ENCODE measurements at places on chromosomes 7 and 10.

GRCh38 chr10:73039635-73040034, 57.0 kb downstream of the P4HA1 start:
- no peak for DNase-seq

GRCh38 chr7:44727158-44727936, 21.3 kb upstream of the ZMIZ2 start:
- no peak for DNase-seq

DNA sequence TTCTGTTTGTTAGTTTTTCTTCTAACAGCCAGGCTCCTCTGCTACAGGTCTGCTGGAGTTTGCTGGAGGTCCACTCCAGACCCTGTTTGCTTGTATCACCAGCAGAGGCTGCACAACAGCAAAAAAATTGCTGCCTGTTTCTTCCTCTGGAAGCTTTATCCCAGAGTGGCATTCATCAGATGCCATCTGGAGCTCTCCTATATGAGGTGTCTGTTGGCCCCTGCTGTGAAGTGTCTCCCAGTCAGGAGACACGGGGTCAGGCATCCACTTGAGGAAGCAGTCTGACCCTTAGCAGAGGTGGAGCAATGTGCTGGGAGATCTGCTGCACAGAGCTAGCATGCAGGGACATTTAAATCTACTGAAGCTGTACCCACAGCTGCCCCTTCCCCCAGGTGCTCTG, 26.7 kb upstream of the CROT start:
- no peak for DNase-seq

DNA sequence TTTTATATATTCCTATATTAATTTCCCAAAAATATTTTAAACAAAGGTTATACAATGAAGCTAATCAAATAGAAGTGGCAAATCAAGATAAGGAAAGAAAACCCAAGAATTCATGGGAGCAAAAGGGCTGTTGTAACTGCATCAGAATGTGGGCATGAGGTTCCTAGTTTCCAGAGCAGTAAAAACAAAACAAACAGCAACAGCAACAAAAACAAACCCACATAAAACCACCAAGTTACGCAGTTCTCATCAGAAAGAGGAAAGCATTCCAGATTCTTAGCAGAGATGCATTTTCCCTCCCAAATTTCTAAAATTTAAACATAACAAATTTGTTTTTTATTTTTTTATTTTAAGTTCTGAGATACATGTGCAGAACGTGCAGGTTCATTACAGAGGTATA, 34.8 kb upstream of the MSMB start:
- no peak for DNase-seq

DNA sequence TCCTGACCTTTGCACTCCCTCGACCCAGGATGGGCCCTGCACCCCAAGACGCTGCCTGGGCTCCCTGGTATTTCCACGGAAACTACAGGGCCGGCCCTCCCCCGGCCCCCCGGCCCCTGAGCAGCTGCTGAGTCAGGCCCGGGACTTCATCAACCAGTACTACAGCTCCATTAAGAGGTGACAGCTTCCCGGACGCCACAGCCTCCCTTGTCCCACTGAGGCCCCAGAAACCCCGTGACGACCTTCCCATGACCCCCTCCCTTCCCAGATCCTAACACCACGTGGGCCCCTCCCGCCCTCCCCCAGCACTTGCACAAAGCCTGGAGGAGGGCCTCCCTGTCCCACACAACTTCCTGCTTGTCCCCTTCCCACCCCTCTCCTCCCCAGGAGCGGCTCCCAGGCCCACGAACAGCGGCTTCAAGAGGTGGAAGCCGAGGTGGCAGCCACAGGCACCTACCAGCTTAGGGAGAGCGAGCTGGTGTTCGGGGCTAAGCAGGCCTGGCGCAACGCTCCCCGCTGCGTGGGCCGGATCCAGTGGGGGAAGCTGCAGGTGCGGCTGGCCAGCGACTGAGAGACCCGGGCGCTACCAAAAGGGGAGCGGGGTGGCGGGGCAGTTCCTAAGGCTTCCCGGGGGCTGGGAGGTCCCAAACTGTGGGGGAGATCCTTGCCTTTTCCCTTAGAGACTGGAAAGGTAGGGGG, 5.7 kb downstream of the NOS3 start:
- DNase-seq, result no peak

DNA sequence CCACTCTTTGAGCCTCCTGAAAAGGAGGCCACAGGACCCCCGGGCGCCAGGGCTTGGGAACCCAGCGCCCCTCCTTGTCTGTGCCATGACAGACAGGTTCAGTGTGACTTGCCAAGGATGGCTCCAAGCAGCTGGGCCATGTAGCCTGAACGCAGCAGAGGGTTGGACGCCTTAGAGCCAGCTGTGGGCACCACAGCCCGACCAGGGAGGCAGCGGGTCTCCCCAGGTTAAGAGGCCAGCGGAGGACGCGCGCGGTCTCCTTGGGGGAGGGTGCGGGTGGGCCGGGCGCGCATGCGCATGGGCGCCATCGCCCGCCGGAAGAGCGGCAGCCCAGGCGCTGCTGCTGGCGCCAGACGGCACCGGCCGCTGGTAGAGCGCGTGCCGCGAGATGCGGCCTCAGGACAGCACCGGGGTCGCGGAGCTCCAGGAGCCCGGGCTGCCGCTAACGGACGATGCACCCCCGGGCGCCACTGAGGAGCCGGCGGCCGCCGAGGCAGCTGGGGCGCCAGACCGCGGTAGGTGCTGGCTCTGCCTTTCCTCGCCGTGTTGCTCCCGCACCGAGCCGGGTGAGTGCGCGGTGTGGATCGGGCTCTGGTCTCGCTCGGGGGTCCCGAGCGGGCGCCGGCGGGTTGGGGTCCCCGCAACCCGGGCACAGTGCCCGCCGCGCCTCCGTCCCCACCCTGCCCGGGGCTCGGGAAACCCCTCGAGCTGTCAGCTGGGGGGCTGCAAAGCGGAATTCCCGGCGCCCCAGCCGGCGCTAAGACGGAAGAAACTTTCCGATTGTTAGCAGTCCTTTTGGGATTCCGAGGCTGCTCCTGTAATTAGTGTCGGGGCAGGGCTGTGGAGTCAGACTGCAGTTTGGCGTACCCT, at the start of gene SLC35G1:
SLC35G1 (plus strand) TSS at position 333 of the 870 bp plus-strand sequence; CDS start at position 389, 56 bp downstream.
- peak; percentile 71 for DNase-seq

DNA sequence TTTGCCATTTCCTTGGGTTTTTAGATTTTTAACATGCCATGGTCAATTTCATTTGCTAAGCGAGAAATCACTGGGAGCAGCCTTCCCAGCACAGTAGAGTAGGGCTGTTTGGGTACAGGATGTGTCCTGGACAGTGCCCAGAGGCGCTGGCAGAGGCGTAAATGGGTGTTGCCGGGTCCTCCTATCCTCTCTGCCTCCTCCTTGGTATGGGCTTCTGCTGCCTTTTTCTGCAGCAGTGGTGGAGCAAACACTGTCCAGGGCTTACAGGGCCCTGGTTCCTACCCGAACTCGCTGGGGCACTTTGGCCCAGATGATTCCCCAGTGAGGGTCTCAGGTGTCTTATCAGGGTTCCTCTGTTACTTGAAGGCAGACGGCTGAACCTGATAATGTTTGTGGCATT, 298.3 kb downstream of the RPS24 start:
- no peak for DNase-seq

DNA sequence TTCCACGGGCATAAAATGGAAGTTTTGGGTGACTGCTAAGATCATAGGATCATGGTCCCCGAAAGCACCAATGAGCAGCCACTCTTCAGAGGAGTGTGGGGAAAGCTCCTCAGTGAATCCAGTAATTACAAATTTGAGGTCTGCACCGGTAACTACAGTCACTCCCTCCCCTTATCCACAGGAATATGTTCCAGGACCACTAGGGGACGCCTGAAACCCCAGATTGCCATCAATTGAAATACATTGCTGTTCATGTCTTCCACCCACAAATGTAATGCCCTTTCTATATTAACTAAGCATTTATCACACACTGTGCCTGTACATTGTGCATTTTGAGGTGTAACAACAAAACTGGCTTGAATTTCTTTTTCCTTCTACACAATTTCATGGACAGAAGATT, 447.9 kb upstream of the PFKP start:
- no peak for DNase-seq

GRCh38 chr10:88980800-88981199, 9.8 kb upstream of the FAS start:
- DNase-seq, result no peak

DNA sequence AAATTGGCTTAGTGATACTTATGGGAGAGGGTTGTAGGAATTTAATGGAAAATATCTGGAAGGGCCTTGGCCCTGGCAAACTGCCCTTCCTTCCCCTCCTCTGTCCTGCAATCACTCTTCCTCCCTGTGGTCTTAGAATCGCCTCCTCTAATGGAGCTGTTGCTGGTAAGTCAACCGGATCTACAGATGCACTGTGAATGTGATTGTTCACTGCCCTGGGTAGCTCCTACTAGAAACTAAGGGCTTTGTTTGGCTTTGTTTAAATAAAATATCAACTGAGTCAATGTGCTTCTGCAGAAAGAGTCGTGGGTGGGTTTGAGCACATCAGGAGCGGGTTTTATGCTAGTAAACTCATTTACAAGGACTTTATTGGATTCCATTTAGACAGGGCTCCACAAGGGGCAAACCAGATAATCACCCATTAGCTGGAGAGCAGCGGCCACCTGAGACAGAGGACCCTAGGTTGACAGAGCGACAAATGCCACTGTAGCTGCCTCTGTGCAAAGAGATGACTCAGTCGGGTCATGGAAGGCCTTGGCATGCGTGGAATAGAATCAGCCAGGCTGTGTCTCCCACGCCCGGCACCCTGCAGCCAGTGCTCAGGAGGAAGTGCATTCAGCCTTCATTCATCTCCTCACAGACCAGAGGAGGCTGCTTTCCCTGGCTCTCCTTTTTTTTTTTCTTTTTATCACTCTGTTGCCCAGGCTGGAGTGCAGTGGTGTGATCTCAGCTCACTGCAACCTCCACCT, 97.9 kb downstream of the GAD2 start:
- DNase-seq, result no peak

DNA sequence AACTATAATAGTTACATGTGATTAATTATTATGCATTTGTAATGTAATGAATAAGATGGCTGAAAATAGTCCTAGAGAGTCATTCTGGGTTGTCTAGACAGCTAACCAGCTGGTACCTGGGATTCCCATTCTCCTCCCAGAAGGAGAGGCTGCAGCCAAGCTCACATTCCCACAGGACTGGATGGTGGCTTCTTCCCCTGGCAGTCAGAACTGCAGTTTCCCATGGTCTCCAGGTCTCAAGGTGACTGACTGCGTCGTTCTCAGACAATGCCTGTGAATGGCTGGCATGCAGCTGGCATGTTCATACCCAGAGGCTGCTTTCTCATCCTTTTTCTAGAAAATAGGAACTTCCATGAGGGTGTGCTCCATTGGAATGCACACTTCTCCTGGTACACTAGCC, 21.3 kb downstream of the TAS2R16 start:
- no peak for DNase-seq

DNA sequence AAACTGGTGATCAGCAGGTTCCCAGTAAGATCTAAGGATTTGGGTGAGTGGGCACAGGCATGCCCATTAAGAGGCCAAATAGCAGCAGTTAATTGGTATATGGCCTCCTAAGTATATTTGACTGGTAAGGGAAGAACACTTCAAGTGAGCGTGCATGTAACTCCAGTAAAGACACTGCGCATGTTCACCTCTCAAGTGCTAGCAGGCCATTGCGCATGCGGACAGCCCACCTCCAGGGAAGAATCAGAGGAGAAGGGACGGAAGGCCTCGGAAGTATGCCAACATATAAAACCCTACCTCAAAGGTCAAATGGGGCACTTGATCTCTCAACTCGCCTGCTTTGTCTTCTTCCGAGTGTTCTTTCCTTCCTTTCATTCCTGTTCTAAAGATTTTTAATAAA, 118.0 kb downstream of the ARL5B start:
- no peak for DNase-seq

- no peak for DNase-seq
These were observed 17.6 kb downstream of the LIMK1 start for GRCh38 chr7:74101061-74101681.

DNA sequence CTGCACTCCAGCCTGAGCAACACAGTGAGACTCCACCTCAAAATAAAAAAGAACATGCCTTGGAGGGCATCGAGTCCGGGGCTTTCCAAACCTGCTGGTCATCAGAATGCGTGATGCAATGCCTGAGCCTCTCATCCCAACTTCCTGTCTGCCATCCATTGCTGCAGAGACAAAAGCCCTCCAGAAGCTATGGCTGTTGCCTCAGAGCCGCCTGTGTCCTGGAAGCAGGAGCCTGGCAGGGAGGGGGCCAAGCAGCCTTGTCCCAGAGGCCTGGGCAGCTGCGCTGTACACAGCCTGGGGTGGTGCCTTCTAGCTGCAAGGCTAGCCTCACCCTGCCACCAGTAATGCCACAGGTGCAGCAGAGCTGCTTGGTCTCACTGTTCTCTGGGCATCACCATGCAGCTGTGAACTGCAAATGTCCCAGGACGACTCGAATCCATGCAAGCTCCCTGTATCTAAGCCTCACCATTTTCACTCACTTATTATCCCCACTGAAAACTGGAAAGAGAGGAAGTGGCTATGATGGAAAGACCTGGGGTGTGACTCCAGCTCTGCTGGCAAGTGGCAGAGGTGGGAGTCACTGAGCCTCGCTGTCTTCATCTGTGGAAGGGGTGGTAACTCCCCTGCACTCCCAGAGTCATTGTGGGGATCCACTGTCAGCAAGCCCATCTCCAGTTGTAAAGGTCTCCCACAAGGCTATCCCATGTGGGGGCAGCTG, 7.0 kb downstream of the ALOX5 start:
- DNase-seq, result no peak

- no peak for DNase-seq
These were observed 26.1 kb downstream of the PHTF2 start for GRCh38 chr7:77824636-77825035.

GRCh38 chr10:119299531-119299930, 92.2 kb downstream of the GRK5 start:
- DNase-seq, result no peak

DNA sequence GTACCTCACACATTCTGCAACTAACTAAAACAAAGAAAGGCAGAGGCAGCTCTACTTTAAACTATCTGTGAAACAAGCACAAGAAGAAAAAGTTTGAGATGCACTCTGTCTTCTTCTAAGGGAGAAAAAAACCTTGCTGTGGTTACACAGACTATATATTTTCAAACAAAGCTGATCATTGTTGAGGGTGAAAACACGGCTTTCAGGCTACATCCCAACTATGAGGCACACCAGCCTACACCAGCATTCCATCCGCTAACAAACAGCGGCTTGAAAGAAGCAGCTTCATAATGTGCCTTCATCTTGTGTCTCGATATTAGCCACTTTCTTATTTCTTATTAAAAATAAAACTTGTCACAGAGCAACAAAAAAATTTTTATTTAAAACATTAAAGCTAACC, 79.1 kb downstream of the USP6NL start:
- no peak for DNase-seq

DNA sequence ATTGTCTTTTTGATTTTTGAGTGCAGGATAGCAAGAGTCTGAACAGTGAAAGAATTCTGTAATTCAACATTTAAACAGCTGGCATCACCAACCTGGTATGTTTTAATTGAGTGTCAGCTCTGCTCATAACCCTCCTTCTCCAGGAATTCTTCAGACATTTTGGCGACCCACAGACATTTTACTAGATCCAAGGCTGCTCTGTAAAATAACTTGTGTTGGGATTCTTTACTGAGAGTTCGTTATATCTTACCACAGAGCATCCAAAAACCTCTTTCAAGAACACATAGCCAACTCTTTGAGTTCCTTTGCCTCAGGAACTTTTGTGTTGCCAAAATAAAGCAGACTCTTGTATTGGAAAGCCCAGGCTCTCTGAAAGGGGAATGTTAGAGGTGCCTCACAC, 27.7 kb upstream of the SORCS3 start:
- DNase-seq, result no peak

All from activated naive CD4-positive, alpha-beta T cell (primary cell).